ENCODE measurements at places on chromosomes 7 and 10.

- DNase-seq: no peak
Measured at GRCh38 chr10:107269626-107270025, 105.1 kb upstream of the SORCS1 start.

GRCh38 chr10:59805014-59805413 is 51.8 kb upstream of the MRLN start:
- DNase-seq: no peak

DNA sequence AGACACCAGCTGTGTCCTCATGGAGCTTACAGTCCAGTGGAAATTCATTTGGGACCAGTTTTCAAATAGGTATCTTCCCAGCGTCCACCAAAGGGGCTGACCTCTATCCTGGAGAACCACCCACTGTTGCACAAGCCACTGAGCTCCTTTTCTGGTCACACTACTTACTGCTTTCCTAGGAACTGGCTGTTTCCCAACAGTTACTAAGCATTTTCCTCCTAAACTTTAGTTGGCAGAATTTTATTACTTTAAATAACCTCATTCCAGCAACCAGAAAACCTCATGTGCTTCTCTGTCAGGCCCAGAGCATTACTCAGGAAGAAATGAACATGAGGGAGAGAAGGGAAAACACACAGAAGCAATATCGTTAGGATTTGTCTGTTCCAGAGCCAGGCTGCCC is 183.1 kb downstream of the GPAM start:
- DNase-seq: no peak

DNA sequence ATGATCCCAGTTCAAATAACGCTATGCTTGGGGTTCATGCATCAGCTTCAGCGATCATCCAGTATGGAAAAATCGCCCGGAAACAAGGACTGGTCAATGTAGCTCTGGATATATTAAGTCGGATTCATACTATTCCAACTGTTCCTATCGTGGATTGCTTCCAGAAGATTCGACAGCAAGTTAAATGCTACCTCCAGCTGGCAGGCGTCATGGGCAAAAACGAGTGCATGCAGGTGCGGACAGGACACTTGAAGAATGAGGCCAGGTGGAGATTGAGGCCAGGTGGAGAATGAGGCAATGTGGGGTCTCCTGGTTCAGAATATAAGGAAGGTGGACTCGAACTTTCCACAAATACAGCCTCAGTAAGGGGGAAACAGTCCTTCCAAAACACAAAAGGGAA is 105.8 kb downstream of the TRRAP start:
- DNase-seq: no peak

DNA sequence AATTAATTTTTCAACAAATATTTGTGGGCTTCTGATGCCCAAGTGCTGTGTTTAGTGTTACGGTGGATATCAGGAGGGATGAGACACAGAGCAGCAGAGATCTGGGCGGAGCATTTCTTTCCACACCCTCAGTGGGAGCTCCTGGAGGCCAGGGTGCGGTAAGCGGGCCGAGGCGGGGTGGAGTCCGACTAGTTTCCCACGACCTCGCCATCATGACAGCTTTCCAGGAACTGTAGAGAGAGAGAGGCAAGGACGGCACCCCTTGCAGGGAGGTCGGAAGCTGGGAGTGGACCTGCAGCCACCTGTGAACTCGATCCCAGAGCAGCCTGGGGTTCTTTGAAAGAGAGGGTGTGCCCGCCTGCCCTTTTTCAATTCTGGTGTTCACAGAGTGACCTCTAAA is 128.2 kb downstream of the ACTR3B start:
- DNase-seq: no peak

- DNase-seq: no peak
Measured at GRCh38 chr10:89301232-89301631, 614 bp upstream of the IFIT2 start.

GRCh38 chr7:2787251-2787951 is 56.7 kb downstream of the GNA12 start:
- DNase-seq: no peak

DNA sequence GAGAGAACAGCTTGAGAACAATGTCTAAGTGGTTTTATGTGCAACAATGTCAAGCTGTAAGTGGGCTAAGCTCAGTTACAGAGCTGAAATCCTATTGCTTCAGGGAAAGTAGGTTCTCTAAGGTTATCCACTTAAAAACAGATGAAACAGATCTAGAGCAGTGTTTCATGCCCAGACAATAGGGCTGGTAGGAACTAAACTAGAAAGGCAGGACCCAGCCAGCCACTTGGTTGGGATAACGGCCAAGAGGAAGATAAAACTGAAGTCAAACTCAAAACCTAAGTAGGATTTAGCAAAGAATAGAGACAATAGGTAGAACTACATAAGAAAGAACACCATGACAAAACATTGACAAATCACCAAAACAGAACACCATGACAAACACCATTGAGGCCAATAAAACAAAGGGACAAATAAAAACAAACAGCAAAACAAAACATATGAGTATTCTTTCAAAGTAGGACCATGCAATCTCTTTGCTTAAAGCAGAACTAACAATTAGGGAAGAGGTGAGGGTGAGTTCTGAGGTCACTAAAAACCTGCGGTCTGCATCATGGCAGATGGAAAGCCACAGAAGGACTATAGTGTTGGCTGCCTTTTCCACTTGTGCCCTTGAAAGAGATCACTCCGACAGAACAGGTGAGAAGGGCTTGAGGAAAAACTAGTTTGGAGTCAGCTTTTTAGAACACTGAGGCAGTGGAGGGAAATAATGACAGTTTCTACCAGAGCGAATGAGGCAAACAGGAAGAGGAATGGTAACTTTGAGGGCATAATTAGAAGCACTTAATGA is 81.0 kb downstream of the HGF start:
- DNase-seq: no peak

GRCh38 chr10:86655596-86655995 is 1.2 kb downstream of the OPN4 start:
- no peak for DNase-seq

GRCh38 chr10:124680675-124681074 is 63.5 kb downstream of the FAM53B start:
- DNase-seq: no peak

GRCh38 chr7:19113855-19114550 is 3.4 kb downstream of the TWIST1 start:
- no peak for DNase-seq

- DNase-seq: no peak
Measured at GRCh38 chr10:72425133-72425532, 70.4 kb upstream of the DNAJB12 start.

GRCh38 chr10:110093722-110094121 is 85.9 kb downstream of the ADD3 start:
- no peak for DNase-seq

- no peak for DNase-seq
Measured at GRCh38 chr10:3096149-3096548, 28.8 kb downstream of the PFKP start.

DNA sequence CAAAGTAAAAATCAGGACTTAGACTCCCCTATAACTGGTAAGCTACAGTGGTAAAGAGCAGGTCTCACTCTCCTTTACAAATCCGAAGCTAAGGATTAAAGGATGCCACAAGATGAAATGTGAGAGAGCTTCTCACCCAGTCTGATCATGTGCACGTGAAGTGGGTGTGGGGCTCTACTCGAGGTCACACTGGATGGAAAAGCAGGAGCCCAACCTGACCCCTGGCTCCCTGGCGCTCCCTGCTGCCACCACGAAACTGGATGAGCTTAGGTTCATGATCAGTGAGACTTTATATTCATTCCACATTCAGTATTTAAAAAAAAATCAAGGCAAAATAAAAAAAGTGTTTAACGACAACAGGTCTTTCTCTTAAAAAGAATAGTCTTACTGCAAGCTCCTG is 21.7 kb upstream of the FOXI2 start:
- no peak for DNase-seq

GRCh38 chr10:105148921-105149320 is 507.8 kb downstream of the SORCS3 start:
- DNase-seq: no peak

DNA sequence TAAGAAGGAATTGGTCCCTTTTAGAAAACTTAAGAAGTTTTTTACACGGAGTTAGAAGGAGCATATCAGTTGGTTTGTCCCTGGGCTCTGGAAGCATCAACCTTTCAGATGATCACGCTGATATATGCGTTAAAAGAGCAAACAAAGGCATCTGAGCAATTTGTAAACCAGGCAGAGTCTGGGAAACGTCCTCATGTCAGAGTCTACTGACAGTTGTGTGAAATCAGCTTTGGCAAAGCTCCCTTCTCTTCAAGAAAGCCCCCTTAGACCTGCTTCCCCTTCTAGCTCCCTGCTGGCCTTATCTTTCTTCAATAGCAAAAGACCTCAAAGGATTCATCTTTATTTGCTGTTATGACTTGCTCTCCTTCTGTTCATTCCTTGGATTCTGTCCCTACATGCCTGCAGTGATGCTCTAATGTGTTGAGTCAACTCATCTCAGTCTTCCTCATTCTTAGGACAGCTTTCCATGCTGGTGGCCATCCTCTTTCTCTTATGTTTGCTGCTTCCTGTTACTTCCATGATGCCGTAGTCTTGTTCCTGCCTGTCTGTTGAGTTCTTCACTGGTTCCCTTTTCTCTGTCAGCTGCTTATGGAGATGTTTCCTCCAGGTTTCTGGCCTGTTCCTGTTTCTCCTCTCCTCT is 106.5 kb upstream of the BMPER start:
- no peak for DNase-seq

DNA sequence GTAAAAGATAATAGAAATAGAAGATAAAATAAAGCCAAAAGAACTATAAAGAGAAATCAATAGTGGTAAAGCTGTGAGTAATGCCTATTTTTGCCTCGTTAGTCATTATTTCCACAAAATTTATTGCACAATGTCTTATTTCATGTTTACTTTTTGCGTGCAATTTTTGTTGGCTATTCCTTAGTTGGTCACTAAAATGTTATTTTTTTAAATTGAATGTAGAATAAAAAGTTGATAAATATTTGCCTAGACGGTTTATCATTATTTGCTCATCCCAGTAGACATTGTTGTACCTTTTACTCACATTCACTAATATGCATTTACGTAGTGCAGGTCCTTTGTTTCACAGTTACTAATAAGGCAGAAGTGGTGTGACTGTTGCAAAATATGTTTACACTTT is 227.8 kb upstream of the BMPER start:
- no peak for DNase-seq

DNA sequence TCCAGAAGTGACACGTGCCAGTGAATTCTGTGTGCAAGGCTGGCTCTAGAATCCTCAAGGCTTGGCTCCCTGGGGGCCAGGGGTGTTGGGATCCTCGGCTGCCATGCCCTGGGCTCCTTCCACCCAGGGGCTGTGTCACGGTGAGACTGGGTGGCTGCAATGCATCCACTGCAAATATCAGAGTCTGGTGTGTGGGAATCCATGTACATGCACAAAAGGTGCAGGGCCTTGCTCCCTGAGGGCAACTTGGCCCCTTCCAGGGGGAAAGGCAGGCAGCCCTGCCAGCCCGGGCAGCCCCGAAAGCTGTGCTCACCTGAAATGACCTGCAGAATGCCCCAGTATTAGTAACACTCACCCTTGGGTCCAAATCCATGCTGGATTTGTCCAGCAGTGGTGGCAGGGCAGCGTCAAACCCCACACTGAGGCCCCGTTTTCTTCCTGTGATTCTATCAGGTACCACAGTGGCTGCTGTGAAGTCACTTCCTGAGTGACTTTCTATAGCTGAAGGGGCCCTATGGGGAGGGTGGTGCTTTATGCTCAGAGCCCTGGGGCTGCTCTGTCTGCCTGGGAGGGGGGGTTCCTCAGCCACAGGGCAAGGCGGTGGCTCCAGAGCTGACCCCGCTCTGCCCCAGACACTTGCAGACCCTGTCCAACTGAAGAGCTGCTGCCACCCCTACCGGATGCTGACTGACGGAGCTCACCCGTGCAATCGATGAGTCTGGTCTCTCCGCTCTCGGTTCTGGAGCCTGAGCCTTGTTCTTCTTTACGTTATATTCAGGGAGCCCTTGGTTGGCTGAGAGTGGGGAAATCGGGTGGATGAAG is 317.7 kb downstream of the GLRX3 start:
- DNase-seq: no peak

DNA sequence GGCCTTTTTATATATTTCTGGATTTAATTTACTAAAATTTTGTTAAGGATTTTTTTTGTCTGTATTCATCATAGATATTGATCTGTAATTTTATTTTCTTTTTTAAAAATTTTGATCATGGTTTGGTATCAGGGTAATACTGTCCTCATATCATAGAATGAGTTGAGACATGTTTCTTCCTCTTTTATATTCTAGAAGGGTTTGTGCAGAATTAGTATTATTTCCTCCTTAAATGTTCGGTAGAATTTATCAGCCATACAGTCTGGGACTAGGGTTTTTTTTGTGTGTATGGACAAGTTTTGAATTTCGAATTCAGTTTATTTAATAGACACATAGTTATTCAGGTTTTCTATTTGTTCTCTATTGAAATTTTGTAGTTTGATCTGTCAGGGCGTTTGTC is 54.0 kb downstream of the SHOC2 start:
- DNase-seq: no peak

- DNase-seq: no peak
Measured at GRCh38 chr10:79044036-79044632, 24.6 kb upstream of the ZMIZ1 start.
